Heart left ventricle (tissue), 16 donors: ENCODE measurements at places on chromosomes 7 and 10. TPM values are rescaled to one million over a fixed set of nuclear protein-coding genes. Genes with fewer than 3 reads are reported as not detected.

- no peak for DNase-seq
These were observed 369.8 kb upstream of the SMIM30 start for GRCh38 chr7:113487925-113488731.

NAT16 gene
- polyA plus RNA-seq: not detected

OR6V1 gene
- not detected for polyA plus RNA-seq

CPED1 gene
- polyA plus RNA-seq: 3.6 TPM

DNA sequence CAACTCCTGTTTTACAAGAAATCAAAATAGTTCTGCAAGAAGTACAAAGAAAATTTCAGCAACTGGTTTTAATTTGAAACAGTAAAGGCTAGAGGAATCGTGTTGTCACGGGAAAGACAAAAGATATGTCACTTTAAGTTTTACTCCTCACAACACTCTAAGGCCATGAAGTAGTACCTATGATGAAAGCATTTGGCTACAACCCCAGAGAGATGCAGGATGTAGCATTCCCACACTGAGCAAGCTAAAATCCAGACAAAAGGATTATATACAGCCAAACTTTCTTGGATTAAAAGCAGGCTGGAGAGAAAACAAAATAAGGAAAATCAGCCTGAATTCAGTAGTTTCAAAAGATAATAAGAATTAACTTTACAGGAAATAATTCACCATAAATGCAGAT, 245.5 kb upstream of the STEAP1 start:
- DNase-seq: no peak

DNA sequence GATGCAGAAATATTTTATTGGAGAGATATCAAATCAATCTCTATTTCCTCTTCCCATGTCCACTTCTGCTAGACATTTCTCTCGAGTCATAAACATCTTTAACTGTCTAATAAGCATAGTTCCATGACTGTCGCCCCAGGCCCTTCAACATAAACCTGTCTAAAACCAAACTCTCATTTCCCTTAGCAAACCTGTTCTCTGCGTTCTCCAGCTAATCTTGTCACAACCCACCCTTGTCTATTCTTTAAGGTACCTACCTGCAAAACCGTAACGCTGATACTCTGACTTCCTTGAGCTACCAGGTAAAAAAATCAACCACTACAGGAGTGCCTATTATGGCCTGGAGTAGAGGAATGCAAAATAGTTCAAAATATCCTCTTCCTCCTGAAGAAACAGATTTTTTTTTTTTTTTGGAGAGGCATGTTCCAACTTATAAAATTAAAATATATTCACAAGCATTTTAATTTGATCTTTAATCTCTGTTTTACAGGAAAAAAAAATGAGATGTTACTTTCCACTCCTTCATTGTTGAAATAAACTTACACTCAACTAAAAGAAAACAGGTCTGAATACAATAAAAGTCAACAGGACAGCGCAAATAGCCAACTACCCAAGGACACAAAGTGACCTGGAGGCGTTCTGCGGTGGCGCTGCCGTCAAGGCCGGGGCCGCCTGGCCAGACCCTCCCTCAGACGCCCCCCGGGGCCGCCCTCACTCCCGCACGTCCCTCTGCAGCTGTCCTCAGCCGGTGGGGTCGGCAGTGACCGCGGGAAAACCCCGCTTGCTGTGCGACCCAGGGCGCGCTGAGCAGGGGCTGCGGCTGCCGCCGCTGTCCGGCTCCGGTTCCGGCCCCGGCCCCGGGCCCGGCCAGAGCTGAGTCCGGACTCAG, 765 bp downstream of the SLC25A40 start:
- DNase-seq: no peak

CH25H gene
- 0.27 TPM for polyA plus RNA-seq

DNA sequence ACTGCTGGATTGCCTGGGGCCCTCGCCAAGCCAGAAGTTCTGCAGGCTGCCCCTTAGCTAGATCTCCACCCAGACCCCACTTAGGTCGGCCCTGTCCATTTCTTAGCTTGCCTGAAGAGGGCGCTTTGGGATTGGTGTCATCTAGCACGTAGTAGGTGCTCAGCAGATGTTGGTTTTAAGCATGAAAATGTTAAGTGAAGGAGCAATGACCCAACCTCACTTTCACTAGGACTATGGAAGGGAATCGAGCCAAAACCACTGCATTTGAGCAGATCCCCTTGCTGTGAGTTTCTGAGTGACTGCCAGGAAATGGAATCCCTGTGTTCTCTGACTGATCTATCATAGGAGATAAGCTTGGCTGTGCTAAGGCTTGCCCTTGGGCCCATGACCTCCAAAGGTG, 131.7 kb upstream of the EEPD1 start:
- no peak for DNase-seq

- DNase-seq: peak; percentile 2
These were observed 67.0 kb downstream of the WDR37 start for GRCh38 chr10:1123198-1123597.

ABCB4 gene
- 9.4 TPM for polyA plus RNA-seq

- peak; percentile 75 for DNase-seq
These were observed 1.3 kb downstream of the ZNRF2 start for GRCh38 chr7:30285536-30286284.

PNLIPRP3 gene
- polyA plus RNA-seq: not detected

DNA sequence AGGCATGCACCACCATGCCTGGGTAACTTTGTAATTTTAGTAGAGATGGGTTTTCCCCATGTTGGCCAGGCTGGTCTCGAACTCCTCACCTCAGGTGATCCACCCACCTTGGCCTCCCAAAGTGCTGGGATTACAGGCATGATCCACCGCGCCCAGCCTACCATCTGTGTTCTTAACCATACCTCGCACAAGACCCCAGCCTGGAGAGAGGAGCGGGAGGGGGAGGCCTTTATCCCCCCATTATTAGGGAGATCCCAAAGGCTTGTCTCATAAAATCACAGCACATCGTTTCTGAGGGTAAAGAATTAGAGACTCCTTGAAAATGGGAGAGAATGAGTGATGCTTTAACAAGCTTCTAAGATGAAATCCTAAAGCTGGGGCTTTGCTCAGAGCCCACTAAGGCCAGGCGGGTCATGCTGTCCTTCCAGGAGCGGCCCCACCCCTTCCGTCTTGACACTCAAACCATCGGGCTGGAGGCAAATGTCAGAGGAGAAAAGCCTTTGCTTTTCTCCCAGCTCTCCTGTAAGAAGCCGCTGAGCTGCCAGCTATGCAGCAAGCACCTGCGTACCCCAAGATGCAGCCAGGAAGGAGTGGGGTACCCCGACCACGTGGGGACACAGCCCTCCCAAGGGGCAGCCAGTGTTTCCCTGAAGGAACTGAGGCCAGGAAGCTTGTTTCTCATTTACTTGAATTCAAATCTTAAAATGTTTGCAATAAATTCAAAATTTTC, 339.7 kb downstream of the PTPRN2 start:
- DNase-seq: no peak

GRCh38 chr10:31509989-31510388, 191.0 kb downstream of the ZEB1 start:
- DNase-seq: no peak

NACAD gene
- 2.8 TPM for polyA plus RNA-seq

DNA sequence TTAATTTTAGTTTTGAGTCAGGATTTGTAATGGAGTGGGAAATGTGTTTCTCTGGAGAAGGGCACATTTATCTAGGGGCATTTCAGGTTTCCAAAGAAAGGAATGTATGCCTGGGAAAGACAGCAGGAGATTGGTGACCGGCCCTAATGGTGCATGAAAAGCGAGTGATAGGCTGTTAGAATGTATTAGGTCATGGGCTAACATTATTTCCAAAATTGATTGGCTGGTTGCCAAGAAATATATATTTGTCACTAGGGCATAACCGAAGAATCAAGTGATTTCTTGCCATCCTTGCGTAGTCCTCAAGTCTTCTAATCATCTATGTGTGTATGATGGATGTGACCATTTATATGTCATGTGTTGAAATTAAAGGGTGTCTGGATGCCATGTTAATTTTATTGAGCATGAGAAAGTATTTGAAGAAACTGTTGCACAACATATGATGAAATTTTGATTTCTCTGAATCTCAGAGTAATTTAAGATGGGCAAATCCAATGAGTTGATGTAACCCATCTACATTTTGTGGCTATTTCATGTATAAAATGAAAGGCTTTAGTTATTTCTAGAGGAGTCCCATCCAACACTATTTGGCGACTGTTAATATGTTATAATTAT, 248.4 kb downstream of the BMPER start:
- DNase-seq: no peak

DNA sequence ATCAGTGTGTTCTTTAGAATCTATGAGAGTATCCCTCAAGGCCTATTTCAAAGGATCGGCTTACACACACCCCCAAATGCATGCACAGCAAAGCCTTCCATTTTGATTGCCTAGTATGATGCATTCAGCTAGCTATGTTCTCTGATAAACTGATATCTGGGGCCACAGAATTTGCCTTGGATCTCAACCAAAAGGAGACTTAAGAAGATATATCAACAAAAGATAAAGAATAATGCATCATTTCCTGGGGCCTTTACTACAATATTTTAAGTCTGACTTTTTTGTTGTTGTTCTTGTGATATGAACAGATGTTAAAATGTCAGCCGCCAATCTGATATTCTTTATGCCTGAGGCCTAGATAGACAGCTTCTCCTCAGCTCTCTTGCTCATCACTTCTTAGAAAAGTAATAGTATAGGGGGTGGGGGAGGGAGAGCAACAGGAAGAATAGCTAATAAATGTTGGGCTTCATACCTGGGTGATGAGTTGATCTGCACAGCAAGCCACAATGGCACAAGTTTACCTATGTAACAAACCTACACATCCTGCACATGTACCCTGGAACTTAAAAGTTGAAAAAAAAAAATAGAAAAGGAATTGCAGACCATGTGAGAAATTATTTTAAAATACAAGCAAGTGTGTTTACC, 792.9 kb upstream of the GHITM start:
- DNase-seq: no peak

EBF3 gene
- polyA plus RNA-seq: 4.3 TPM

C10orf53 gene
- polyA plus RNA-seq: not detected

DNA sequence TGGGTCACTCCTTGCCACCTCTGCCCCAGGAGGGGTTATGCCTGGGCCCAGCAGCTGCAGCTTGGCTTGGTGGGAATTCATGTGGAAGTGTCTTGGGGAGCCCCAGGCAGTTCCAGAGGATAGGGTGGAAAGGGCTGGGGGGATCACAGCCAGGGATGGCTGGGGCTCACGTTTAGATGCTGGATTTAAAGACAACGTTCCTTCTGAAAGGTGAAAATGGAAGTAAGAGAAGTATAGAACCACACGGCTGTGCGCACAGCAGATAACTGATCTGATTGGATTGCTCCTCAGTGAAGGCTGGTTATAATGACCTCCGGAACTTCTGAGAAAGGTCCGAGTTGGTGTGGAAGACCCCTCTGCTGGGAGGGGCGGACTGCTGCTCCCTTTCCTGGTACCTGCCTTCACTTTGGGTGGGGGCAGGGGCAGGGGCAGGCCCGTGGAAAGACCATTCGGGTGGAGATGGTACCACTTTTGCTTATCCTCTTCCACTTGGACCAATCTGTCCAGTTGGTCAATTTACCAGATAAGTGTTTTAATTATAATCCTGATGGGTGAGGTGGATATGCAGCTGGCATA, 7.9 kb upstream of the MYL7 start:
- DNase-seq: no peak

CFAP46 gene
- polyA plus RNA-seq: 0.65 TPM

DNA sequence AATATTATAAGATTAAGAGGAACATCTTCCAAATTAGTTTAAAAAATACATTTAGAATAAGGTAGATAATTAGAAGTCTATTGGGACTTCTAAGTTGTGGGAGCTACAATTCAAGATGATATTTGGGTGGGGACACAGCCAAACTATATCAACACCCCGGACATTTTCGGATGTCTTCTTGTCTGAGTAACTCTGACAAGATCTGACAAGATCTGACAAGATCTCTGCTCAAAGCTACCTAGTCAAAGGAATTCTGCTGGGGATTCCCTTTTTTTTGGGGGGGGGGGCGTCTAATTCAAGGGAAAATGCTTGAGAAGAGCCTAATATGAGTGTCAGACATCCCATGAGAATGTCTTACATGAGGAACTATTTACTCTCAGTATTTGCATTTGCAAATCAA, 5.2 kb upstream of the AGMO start:
- DNase-seq: no peak

DNA sequence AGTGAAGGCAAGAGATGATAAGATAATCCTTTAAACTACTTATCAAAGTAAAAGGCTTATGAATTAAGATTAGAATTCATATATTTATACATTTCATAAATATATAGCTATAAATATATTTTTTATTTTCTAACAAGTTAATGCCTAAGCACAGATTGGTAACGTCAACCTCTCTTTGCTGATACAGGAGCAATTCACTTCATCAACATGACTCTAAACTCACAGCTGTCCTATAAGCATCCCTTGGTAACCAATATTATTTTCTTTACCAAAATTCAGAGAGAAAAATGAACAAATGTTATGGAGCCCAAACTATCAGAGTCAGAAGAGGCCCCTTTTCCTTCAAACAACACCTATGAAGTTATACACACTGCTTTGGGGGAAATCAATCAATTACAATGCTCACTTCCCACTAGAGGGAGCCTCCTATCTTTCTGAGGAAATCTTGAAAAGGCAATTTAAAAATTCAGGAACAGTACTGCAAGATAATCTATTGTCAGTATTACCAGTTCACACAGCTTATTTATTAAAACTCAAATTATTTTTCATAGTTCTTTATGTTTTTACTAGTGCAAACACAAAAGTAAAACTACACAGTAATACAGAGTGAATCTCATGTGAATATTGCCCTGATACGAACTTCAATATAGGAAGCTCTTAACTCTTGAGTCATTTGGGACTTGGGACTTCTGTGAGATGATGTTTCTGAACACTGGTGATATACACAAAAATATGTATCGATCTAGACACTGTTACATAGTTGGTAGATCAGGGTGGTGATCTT, 51.0 kb upstream of the NOBOX start:
- DNase-seq: no peak

- DNase-seq: no peak
These were observed 3.1 kb upstream of the CYP26A1 start for GRCh38 chr10:93070378-93071176.

SPDYE5 gene
- polyA plus RNA-seq: not detected

LAMB1 gene
- 53.2 TPM for polyA plus RNA-seq

- DNase-seq: no peak
These were observed 220.0 kb upstream of the TCERG1L start for GRCh38 chr10:131531265-131532190.

GRCh38 chr7:158541346-158542010, 46.1 kb downstream of the PTPRN2 start:
- no peak for DNase-seq

- no peak for DNase-seq
These were observed 125.7 kb downstream of the CD36 start for GRCh38 chr7:80764132-80764531.

RBM33 gene
- 20.0 TPM for polyA plus RNA-seq

GRCh38 chr10:81920213-81920829, 45.3 kb downstream of the NRG3 start:
- DNase-seq: no peak

- no peak for DNase-seq
These were observed 32.0 kb downstream of the JAKMIP3 start for GRCh38 chr10:132097609-132098377.

SYT15 gene
- polyA plus RNA-seq: 1.3 TPM

ZNF853 gene
- polyA plus RNA-seq: 3.1 TPM

- no peak for DNase-seq
These were observed 139.8 kb downstream of the ADARB2 start for GRCh38 chr10:1597370-1598146.

GAD2 gene
- not detected for polyA plus RNA-seq

GRCh38 chr10:49243139-49243538, 54.9 kb upstream of the TMEM273 start:
- no peak for DNase-seq
